ENCODE measurements at places on chromosomes 7 and 10. TPM values are rescaled to one million over a fixed set of nuclear protein-coding genes. Genes with fewer than 3 reads are reported as not detected.
A peak's percentile ranks its signal among the peaks of the same experiment; 100 is the strongest.

Gene ZNF655
- total RNA-seq: not detected

Gene FKBP9
- 160 TPM for total RNA-seq

Gene PARD3
- total RNA-seq: 62.4 TPM

DNA sequence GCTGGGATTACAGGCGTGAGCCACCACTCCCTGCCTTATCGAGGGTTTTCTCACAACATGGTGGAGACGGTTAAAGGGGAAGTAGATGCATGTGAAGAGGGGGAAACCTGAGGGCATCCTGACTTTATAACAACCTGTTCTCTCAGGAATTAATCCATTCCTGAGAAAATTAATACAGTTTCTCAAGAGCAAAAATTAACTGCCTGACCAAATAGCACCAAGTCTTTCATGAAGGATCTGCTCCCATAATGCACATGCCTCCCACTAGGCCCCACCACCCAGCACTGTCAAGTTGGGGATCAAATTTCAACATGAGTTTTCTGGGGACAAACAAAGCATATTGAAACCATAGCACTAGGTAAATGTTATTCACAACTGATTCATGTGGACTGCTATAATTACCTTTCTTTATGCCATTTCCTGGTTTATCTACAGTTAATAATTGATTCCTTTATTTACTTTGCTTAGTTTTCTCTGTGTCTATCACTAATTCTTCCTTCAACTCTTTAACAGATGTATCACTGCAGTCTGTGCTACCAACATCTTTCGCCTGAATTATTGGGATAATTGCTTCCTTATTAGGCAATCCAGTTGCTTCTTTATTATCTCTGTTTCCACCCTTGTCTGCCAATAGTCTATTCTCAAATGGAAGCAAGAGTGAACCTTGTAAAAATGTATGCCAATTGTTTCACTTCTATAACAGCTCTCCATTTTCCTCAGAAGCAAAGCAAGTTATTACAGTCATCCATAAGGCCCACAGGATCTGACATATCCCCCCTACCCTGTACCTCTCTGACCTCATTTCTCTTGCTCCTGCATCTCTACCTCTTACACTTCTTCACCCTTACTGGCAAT lies 12.9 kb upstream of the MICU1 start:
- peaks cover 37% of the 10 kb centered on the region for H3K4me1 ChIP-seq
- no peaks in the 10 kb centered on the region for H3K27me3 ChIP-seq
- peak; percentile 82 for DNase-seq
- H3K27ac ChIP-seq: peak overlapping the region; percentile 96
- H3K36me3 ChIP-seq: peaks cover 10% of the 10 kb centered on the region

DNA sequence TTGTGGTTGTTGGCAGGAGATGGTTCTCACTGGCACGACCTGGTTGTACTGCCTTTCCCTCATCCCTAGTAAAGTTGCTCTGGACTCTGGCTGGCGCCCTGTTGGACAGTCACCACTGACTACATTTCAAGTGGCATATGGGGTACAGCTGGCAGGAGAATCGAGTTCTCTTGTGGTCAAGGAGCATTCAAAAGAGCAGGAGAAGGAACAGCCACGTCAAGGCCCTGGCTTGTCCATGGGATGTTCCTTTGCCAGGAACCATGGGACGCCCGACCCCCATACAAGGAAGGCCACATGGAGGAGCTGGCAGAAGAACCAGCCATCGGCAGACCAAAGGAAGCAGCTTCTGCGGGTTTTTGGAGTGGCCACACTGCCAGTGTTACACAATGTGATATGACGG lies 87.0 kb upstream of the SLC25A13 start:
- no peak for DNase-seq
- no peaks in the 10 kb centered on the region for H3K27me3 ChIP-seq
- H3K4me3 ChIP-seq: no peak overlapping the region
- no peaks in the 10 kb centered on the region for H3K4me1 ChIP-seq
- H3K27ac ChIP-seq: no peak overlapping the region

DNA sequence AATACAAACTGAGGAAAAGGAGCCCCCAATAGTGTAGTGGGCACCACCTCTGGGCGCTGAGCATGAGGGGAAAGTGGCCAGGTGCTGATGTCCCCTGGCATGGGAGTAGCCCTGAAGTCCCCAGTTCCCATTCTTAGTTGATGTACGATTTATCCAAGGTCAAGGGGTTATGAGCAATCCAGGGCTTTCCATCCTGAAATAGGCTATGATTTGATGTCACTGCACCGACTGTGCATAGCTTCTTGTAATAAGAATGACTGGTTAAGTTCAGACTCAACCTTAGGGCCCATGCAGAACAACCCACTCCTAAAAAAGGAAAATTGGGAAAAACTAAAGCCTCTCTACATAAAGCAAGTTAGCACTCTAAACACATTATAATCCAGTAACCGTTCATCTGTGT lies 4.4 kb downstream of the FRAT1 start:
- no peak for DNase-seq
- no peaks in the 10 kb centered on the region for H3K27me3 ChIP-seq
- H3K4me1 ChIP-seq: peaks cover 29% of the 10 kb centered on the region
- H3K4me3 ChIP-seq: no peak overlapping the region

DNA sequence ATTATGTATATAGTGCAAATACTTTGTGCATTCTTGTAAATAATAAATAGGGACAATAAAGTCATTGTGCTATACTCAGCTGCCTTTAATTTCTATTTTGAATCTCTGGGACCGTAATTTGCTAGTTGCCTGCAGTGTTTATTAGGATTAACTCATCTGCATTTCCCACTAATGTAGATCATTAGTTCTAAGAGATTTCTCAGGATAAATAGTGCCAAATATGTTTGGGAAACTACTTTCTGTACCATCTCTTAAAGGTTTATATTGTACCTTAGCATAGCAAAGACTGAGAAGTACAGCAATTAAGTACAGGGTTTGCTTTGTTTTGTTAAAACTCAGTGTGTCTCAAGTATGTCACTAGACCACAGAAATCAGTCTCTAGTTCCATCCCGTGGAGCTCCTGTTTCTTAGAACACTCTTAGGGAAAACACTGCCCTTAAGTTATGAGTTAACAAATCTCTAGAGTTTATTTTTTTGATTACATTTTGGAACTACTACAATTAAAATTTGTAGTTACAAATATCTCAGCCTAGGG lies 26.0 kb downstream of the ADD3 start:
- peaks cover 14% of the 10 kb centered on the region for H3K4me1 ChIP-seq
- H3K36me3 ChIP-seq: no peaks in the 10 kb centered on the region
- no peak overlapping the region for H3K27ac ChIP-seq
- no peaks in the 10 kb centered on the region for H3K27me3 ChIP-seq
- no peak for DNase-seq

All from Calu3 (cell line).